ENCODE measurements at places on chromosomes 12 and 14.

GRCh38 chr12:101597164-101597563, 2.4 kb downstream of the MYBPC1 start:
- DNase-seq = no peak

GRCh38 chr12:132631666-132632065, 13.1 kb downstream of the P2RX2 start:
- no peak for DNase-seq

GRCh38 chr12:119301379-119301778, 33.1 kb upstream of the CCDC60 start:
- no peak for DNase-seq

DNA sequence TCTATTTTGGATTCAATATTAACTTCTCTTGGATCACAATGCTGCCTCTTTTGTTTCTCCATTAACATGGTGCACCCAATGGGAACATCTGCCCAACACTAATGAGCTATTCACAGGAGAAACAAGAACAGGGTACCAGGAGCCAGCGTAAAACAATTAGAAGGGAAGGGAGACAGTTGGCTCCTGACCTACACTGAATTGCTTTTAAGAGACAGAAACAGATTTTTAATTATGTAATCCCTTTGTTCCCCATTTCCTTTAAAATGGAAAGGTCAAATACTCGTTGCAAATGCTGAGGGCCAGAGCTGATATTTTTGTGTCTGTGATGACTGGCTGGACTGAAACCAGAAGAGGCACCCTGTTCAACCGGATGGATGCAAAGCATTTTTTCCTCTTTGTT, 108.3 kb downstream of the SEC23A start:
- no peak for DNase-seq

DNA sequence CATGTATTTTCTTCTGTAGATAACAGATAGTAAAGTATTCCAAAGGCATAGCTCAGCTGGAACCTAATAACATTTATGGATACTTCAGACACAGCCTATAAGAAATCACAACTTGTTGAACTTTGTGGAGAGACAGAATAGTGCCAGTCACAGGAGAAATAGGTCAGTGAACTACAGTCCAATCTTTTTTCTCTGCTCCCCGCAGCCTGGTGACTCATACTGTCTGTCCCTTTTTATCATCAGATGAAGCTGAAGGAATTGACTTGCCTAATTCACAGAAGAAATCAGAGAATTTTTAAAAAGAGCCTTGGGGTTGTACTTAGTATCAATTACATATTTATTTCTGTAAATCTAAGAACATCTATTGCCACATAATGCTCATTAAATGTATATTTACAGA, 222.3 kb downstream of the ALG10 start:
- no peak for DNase-seq

GRCh38 chr12:18108611-18109010, 18.6 kb upstream of the RERGL start:
- no peak for DNase-seq

Data from upper lobe of right lung (tissue), 1 donor.